Activated B cell treated with CpG ODN at 0.5 μM for 24 hours (primary cell): ENCODE measurements at places on chromosomes 11 and 22. TPM values are rescaled to one million over a fixed set of nuclear protein-coding genes. Genes with fewer than 3 reads are reported as not detected.

The MYH9 gene
- 714 and 755 TPM in 2 replicates for total RNA-seq

The NDUFV1 gene
- 207 and 221 TPM in 2 replicates for total RNA-seq

The GNAZ gene
- 9.3 and 12.2 TPM in 2 replicates for total RNA-seq

The OR4C46 gene
- not detected in 2 replicates for total RNA-seq

The TUBA8 gene
- 1.7 and 2.4 TPM in 2 replicates for total RNA-seq

The OR52I1 gene
- not detected in 2 replicates for total RNA-seq

The PGR gene
- total RNA-seq = not detected in 2 replicates

The PRRG4 gene
- total RNA-seq = 0.17 and 0.33 TPM in 2 replicates

DNA sequence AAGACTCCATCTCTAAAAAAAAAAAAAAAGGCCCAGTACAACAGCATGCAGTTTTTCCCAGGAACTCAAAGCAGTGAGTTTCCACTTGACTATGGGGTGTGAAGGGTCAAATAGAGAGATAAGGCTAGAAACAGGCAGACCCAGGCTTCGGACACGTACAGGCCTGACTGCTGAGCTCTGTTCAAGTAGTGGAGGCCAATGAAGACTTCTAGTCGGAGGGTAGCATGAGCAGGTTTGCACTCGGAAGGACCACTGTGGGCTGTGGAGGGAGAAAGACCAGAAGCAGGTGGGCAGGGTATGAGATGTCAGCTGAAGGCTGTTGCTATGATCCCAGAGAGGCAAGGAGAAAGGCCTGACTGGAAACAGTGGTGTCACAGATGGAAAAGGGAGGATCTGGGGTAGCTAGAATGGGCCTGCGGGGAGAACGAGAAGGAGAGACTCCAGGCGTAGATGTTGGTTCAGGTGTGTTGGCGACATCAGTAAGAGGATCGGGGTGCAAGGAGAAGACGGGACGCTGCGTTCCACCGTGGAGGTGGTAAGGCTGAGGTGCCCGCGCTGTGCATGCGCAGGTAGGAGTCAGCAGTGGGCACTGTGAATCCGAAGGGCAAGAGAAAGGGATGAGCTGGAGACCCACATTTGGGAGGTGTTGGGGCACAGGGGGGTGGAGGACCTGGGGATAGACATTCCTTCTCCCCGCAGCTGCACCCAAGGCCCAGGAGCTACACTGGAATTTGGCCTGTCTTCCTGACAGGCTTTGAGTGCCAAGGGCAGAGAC, 49.4 kb upstream of the RAB1B start:
- no peak for DNase-seq

- DNase-seq = no peak
Measured at GRCh38 chr11:78262691-78263090, 74.0 kb downstream of the USP35 start.

- no peak for DNase-seq
Measured at GRCh38 chr22:29827091-29827490, 11.0 kb downstream of the ASCC2 start.

DNA sequence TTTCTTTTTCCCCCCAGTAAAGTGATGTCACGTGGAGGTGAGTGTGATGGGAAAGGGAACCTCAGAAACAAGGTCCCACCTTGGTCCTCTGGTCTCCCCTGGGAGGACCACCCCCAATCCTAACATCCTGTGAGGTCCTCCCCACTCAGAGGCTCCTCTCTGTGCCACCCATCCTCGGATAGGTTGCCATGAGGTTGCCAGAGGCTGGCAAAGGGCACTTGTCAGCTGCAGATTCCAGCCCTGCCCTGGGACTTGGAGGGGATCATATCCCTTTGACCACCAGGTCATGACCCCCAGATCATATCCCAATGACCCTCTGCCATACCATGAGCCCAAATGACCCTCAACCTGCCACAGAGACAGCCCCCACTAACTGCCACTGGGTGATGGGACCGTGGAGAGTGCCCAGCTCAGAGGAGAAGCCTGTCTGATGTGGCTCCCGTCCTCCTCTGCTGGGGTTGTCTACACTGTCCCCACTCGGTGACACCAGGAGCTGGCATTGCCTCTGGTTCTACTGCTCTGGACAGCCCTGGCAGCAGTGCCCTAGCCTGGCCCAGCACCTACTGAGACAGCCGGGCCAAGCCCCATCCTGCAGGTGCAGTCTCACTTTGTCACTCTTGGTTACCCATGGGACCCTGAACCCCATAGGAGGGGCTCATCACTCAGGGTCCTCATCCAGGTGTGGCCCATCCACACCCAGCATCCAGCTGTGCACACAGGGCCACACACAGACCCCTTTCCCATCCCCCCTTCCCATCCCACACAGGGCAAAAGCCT, 90.2 kb upstream of the KCNQ1OT1 start:
- DNase-seq = peak; percentile 12

DNA sequence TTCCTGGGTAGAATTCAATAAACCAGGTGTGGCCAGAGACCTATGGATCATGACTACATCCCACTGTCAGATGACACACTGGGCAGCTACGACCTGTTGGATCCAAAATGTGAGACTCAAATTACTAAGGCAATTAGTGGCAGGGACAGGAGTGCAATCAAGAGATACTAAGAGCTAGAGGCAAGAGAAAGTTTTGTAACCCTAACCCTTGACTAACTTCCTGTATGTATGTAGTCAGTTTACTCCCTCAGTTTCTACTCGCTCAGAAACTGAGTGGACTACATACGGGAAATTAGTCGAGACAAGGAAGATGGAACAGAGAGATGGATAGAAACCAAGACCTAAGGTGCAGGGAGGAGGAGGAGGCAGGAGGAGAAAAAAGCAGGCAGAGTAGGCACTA, 2.7 kb downstream of the CYB5R2 start:
- DNase-seq = no peak

- no peak for DNase-seq
Measured at GRCh38 chr22:28358312-28358711, 321.3 kb downstream of the TTC28 start.

- DNase-seq = no peak
Measured at GRCh38 chr11:79471071-79471844, 30.4 kb upstream of the TENM4 start.

DNA sequence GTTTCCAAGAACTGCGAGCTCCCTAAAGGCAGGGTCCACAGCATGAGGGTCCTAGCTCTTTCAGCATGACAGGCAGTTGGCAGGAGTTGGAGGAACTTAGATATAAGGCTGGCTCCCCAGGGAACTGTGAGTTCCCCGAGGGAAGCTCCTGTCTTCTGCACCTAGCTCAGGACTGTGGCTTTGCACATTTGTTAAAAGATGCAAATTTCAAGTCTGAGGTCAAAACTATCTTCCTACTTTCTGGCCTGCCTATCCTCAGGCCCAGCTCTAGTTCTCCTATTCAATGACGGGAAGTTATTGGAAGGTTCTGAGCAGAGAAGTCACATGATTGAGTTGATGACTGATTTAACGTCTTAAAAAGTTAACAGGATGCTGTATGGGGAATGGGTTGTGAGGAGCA, 11.7 kb upstream of the UCP3 start:
- DNase-seq = no peak

GRCh38 chr22:29275819-29276565, 7.9 kb downstream of the EWSR1 start:
- no peak for DNase-seq

GRCh38 chr22:17566776-17567175, 3.5 kb downstream of the SLC25A18 start:
- DNase-seq = no peak

DNA sequence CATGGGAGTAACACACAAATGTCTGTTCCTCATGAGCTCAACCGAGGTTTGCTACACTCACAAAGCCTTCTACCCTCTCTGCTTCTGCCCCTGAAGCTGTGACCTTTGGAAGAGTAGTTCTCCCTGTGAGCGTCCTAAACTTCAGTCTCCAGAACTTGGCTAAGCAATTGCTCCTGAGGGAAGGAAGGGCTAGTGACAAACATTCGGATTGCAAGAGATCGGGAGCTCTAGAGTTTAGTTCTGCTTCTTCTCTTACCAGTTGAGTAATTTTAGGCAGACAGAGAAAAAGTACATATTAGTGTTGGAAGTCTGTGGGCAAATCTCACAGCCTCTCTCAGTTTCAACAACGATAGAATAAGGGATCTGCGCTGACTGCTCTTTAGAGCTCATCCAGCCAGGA, 27.3 kb upstream of the ELF5 start:
- DNase-seq = no peak

GRCh38 chr22:18999008-18999407, 62.9 kb upstream of the PRODH start:
- no peak for DNase-seq

DNA sequence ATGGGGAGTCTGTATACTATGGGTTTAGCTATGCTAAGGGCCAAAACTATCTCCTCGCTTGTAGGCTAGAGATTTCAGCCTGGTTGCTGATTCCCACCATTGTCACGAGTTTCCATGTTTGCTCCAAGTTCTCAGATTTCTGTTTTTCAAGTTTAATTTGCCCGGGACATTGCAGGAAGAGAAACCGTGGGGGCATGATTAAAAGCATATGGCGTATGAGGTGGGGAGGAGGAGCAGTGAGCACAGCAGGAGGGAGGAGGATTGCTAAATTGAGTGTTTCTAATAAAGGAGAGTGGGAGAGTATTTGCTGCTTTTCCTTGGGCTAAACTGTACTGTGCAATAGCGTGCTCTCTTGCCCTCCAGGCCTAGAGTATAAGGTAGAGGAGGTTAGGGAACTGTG, 558.4 kb downstream of the METTL15 start:
- no peak for DNase-seq

DNA sequence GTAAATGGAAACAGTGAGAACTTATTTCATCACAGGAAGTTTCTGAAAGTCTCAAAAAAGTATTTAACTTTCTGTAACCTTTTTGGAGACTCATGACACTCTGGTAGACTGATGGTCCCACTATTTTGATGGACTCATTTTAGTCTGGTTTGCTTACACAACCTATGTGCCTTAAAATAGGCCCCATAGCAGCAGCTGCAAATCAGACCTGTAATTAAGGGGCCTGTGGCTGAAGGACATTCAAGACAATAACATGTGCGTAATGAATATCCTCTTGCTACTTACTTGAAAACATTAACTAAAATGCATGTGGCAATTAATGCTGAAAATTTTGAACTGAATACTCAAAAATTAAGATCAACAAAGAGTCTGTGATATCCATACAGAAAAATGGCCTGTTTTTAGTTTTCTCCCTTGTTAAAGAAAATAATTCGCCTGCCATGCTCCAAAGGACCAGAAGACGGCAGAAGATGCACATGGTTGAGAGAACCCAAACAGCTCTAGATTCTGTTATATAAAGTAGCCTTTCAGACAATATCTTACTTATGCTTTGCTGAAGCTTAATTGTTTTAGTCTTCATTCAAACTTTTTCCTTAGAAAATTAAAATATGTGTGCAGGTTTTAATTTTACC, 568.5 kb downstream of the KCNA4 start:
- DNase-seq = no peak

DNA sequence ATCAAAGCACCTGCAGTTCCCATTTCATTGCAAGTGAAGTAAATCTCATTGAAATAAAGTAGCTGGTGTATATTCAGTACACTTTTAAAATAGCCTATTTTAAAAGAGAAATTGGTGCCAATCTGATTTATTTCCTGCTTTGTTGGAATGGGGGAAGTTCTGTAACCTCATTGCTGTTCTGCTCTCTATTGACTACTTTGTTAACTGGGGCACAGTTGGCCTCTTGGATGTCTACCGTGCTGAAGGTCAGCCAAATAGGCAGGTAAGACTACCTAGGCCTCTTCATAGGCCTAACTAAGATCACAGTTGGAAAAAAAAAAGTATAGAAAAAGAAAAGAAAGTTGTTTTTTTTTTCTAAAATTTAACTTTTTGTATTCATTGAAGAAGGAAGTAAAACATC, 9.2 kb downstream of the CTNND1 start:
- DNase-seq = no peak

DNA sequence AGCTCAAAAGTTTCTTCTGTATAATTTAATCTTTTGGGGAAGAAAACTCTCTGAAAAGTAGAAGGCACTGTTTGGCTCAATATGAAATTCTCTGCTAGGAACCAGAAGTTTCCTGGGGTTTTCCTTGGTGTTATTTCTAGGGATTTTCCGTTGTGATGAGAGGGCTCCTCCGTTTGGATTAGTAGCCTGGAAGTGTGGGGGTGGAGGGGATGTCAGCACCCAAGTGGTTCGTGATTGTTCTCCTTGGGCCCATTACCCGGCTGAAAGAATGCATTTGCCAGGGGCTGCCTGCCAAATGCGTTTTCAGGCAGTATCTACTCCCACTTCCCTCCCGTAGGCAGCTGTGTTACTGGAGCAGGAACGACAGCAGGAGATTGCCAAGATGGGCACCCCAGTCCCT, 4.3 kb downstream of the SF3B2 start:
- DNase-seq = no peak

- DNase-seq = no peak
Measured at GRCh38 chr11:21415606-21416005, 746.2 kb downstream of the NELL1 start.

DNA sequence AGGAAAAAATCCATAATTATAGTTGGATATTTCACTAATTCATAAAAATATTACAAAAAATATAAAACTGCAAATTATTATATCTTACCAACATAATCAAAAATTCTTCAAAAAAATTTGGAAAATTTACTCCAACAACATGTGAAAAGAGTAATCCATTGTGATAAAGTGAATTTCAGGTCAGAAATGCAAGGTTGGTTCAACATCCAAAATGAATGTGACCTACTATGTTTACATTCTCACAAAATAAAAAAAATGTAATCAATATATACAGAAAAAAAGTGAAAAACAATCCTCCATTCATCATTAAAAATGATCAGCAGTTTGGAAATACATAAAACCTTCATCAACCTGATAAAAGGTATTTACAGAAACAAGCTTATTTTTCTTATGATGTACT, 1252.2 kb downstream of the JRKL start:
- no peak for DNase-seq

- DNase-seq = no peak
Measured at GRCh38 chr11:12674936-12675696, 895 bp downstream of the TEAD1 start.

DNA sequence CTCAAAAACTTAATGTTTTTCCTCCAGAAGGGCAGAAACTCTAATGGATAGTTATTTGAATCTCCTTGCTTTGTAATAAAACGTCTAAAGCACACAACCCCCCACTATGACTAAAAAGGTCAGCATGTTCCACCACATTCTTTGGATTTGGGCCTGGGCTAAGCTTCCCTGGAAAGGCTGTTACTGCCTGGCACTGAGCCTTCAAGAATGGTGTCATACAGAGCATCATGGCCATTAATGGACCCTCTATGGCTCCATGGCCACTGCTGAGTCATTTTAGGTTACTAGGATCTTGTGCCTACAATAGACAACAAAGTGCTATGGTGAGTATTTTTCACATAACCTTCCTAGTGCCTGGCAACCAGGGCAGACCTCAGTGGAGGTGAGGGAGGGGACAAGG, 242.6 kb upstream of the FAT3 start:
- DNase-seq = no peak
